Central memory CD4-positive, alpha-beta T cell (primary cell): ENCODE measurements at places on chromosomes 16 and 17.

- DNase-seq: no peak
Observed at GRCh38 chr16:19283637-19284036, 1.9 kb upstream of the CLEC19A start.

GRCh38 chr17:249236-249993, 68.0 kb upstream of the DOC2B start:
- DNase-seq: no peak

- no peak for DNase-seq
Observed at GRCh38 chr16:78684655-78685375, 585.4 kb downstream of the WWOX start.

GRCh38 chr16:51577621-51578303, 426.7 kb upstream of the SALL1 start:
- DNase-seq: no peak

DNA sequence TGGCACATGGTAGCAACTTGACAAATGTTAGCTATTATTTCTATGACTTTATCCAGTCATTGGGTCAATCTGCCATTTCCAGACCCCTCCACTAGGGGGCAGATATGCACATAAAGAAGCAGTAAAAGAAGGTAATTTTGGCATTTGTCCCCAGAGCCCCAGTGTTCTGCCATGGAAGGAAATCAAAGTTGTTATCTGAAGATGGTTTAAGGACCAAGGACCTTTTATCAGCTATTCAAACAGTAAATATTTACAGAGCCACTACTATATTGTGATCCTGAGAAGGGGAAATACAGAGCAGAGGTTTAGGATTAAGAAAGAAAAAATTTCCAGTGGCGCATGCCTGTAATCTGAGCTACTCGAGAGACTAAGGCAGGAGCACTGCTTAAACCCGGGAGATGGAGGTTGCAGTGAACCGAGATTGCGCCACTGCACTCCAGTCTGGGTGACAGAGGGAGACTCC, 20.0 kb downstream of the TRAF4 start:
- peak; percentile 72 for DNase-seq

GRCh38 chr17:16178836-16179235, 36.5 kb downstream of the NCOR1 start:
- DNase-seq: no peak

- DNase-seq: peak; percentile 89
Observed at GRCh38 chr16:11560701-11561453, 25.8 kb downstream of the LITAF start.

- no peak for DNase-seq
Observed at GRCh38 chr17:49952912-49953497, 16.0 kb upstream of the DLX4 start.

GRCh38 chr16:79690159-79690558, 89.6 kb upstream of the MAF start:
- DNase-seq: no peak

- no peak for DNase-seq
Observed at GRCh38 chr17:75667825-75668224, 687 bp downstream of the SAP30BP start.
